ENCODE measurements at places on chromosomes 16 and 17.

- DNase-seq: no peak
These were observed 15.5 kb downstream of the GFOD2 start for GRCh38 chr16:67703626-67704025.

DNA sequence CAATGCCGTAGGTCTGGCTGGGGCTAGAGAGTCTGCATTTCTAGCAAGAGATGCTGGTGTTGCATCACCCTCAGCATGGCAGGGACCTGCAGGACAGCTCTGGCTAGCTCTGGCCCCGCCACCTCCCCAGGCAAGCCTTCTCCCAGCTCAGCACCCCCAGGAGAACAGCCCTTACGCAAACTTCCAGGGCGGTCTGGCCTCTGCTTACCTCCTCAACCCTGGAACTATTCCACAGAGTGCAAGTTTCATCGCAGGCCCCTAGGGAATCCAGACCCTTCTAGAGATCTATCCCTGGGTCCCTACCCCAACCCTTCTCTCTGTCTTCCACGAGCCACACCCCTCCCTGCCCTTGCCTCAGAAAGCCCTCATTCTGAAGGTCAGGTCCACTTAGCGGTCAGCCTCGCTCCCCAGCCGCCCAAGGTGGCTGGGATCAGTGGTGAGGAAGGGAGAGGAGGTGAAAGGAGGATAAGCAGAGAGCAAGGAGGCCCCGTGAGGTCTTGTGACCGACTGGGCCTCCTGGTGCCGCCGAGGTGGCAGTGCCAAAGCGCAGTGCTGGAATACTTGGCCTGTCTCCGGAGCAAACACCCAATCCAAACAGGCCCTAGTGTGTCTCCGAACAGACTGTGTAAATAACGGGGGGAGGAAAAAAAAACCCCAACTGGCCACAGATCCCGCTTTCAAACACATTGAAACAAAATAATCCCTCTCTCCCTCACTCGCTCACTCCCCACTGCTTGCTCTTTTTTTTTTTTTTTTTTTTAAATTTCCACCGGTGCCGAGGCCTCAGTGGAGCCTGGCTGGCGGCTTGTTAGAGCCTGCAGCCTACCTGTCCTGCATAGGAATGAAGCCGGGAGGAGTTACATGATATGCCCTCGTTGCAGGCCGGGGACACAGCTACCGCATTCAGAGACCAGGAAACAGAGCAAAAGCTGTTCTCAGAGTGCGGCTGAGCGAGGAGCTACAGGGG, 380.9 kb downstream of the SOX9 start:
- no peak for DNase-seq

- peak; percentile 54 for DNase-seq
These were observed 22.9 kb downstream of the SOCS1 start for GRCh38 chr16:11232852-11233726.

GRCh38 chr17:9389111-9389527, 186.5 kb downstream of the STX8 start:
- no peak for DNase-seq

DNA sequence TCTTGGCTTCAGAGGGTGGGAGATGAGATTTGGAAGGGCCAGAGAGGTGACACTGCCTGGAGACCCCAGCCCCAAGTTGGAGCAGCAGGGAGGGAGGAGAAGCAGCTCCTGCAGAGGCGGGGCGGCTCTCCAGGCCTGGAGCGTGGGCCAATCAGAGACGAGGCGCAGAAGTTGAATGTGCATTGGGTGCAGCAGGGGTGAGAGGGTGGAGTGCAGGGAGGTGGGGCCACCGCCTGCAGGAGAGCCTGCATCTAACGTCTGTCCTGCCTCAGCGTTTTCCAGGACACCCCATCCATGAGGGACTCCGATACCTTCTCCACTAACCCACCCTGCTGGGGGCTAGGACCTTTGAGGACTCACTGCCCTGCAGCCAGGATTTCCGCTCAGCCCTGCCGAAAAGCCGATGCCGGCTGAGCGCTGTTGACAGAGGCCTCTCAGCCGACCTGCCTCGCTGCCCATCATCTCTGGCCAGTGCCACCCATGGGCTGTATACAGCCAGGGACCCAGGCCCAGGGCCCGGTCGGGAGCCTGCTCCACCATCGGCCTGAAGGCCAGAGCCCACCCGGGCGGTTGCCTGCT, 146.2 kb downstream of the ENGASE start:
- no peak for DNase-seq
